Calu3 (cell line): ENCODE measurements at places on chromosomes 3 and 15. TPM values are rescaled to one million over a fixed set of nuclear protein-coding genes. Genes with fewer than 3 reads are reported as not detected.
A peak's percentile ranks its signal among the peaks of the same experiment; 100 is the strongest.

Gene SI
- not detected in 2 replicates for total RNA-seq

Gene VWA5B2
- total RNA-seq: 0.54 and 0.90 TPM in 2 replicates

DNA sequence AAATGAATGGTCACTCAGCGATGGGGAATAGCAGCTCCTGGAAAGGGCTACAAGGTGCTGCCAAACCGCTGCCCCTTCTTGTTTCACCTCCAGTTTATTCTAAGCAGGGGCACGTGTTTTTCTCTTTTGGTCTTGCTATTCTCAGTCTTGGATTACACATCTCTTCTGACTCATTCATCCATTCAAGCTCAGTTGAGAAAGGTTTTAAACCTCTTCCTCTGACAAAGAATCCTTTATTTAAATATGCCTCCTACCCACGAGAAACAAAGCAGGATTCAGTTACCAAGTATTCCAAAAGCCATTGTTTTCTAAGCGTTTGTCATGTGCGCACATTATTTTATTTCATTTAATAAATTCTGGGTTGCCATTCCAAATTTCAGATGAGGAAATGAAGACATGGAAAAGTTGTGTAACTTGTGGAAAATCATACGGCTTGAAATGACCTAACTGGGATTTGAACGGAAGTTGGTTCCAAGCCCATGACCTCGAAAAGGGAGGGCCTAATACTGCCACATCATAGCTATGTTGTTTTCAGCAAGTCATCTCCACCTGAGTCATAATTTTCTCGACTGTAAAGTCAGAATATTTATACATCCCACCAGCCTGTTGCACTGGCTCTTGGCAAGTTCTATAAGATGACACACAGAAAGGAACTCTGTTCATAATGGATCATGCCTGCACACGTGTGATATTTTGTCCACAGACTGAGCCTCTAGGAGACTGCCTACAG, 292.0 kb upstream of the SLCO3A1 start:
- H3K4me3 ChIP-seq: peak overlapping the region; percentile 59
- peaks cover 33% of the 10 kb centered on the region for H3K4me1 ChIP-seq
- DNase-seq: peak; percentile 51
- peak overlapping the region; percentile 98 for H3K27ac ChIP-seq
- H3K36me3 ChIP-seq: peaks cover 8% of the 10 kb centered on the region

DNA sequence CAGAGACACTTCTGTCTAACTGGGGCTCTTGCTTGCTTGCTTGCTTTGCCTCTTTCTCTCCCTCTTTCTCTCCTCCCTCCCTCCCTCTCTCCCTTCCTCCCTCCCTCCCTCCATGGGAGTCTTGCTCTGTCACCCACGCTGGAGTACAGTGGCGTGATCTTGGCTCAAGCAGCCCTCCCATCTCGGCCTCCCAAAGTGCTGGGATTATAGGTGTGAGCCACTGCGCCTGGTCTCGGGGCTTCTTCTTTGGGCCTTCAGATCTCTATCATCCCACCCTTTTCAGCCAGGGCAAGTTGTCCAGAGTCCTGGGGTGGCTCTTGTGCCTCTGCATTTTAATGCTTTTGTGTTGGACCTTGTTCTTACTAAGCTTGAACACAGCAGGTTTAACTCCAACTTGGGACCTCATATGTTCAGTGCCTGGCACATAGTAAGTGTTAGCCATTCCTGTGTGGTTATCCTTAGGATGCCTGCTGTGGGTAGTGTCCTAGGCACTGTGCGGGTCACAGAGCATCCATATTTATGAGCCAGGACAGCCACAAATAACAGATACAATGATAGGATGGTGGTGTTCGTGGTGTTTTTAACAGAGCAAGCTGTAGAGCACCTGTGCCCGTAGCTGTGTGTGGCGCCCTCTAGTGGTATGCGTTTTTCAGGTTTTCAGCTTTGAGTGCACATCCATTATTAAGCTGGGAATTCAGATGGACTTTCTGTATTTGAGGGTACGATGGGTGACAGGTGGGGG, 75.1 kb downstream of the CCK start:
- H3K4me1 ChIP-seq: peaks cover 40% of the 10 kb centered on the region
- DNase-seq: peak; percentile 85
- no peaks in the 10 kb centered on the region for H3K27me3 ChIP-seq
- H3K27ac ChIP-seq: peak overlapping the region; percentile 36
- H3K4me3 ChIP-seq: no peak overlapping the region

DNA sequence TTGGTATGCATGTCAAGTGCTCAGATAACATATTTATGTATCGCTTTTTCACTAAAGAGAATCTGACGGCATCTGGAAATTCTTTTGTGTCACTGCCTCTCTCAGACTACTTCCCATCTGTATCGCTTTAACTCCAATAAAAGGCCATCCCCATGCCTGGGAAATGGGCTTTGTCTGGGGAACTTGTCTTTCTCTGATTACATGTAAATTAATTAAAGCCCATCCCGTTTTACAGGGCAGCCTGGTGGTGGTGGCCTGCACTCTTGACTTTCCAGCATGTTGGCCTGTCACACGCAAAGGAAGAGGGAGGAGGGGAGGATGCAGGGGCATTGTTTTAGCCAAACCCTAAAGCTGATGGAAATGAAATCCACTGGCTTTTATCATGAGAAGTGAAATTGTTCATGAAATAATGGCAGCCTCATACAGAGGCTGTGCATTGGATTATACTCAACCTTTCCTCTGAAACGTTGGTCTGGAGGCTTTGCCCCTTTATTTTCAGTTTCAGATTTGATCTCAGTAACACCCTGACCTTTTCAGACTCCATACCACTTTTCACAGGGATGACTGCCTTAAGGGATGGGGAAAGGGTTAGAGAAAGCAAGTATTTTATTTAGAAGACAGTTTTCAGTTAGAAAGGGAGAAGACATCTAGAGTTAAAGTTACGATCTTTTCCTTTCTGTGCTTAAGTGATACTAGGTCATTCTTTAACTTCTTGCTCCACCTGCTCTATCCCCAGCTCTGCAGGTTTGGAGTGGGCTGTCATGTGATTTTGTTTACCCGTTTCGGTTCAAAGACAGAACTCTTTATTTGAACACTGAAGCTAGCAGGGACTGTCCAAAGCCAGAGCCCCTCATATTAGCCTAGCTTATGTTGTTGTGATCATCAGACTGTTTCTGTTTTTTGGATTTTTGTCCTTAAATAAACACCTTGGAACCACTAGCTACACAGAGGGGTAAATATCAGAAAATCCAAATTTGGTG, 94.6 kb upstream of the CTDSPL start:
- H3K27me3 ChIP-seq: peaks cover 58% of the 10 kb centered on the region
- no peak overlapping the region for H3K4me3 ChIP-seq
- DNase-seq: no peak
- no peaks in the 10 kb centered on the region for H3K36me3 ChIP-seq
- H3K27ac ChIP-seq: no peak overlapping the region

GRCh38 chr15:68783226-68784058, 37.3 kb downstream of the ANP32A start:
- no peaks in the 10 kb centered on the region for H3K4me1 ChIP-seq
- no peak overlapping the region for H3K4me3 ChIP-seq

- no peaks in the 10 kb centered on the region for H3K4me1 ChIP-seq
- no peak overlapping the region for H3K27ac ChIP-seq
- DNase-seq: no peak
- no peak overlapping the region for H3K4me3 ChIP-seq
Observed at GRCh38 chr3:134294302-134295280, 43.9 kb upstream of the RYK start.

DNA sequence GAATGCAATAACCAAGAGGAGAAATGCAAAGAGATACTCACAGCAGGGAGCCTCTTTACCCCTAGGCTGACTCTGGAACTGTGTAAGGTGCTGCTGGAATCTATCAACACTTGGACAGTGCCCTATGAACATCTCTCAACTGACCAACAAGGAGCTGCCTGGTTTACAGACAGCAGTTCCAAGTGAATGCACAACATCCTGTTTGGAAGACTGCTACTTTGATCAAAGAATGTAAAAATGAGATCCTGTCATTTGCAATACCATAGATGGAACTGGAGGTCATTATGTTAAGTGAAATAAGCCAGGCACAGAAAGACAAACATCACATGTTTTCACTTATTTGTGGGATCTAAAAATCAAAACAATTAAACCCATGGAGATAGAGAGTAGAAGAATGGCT, 136.3 kb downstream of the IMPG2 start:
- H3K36me3 ChIP-seq: peaks cover 5% of the 10 kb centered on the region
- no peak overlapping the region for H3K4me3 ChIP-seq
- DNase-seq: no peak
- no peaks in the 10 kb centered on the region for H3K27me3 ChIP-seq
- peaks cover 24% of the 10 kb centered on the region for H3K4me1 ChIP-seq

DNA sequence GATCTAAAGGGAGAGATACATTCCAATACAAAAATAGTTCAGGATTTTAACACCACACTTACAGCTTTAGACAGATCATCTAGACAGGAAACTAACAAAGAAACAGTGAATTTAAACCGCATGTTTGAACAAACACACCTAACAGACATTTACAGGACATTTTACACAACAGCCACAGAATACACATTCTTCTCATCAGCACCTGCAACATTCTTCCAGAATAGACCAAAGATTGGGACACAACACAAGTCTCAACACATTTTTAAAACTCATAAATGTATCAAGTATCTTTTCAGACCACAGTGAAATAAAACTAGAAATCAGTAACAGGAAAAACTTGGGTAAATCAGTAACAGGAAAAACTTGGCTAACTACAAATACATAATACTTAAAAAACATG, 256.3 kb downstream of the MCTP2 start:
- no peak overlapping the region for H3K27ac ChIP-seq
- H3K36me3 ChIP-seq: no peaks in the 10 kb centered on the region
- no peaks in the 10 kb centered on the region for H3K27me3 ChIP-seq
- H3K4me1 ChIP-seq: peaks cover 10% of the 10 kb centered on the region
- DNase-seq: no peak

DNA sequence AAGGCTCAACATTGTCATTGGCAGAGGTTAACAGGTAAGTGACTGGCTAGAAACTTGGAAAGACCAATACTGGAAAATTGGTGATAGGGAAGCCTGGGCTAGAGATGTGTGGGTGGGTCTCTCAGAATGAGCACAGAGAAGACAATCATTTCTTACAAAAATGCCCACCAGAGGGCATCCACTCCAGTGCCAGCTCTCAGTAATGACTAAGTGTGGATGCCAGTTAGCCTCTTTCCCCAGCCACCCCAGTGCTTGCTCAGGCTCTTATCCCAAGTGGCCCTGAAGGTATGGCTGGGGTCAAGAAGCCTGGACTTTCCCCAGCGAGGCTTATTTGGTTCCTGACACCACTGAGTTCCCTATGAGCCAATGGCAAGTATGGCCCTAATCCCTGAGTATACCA, 115.9 kb upstream of the ST8SIA2 start:
- no peaks in the 10 kb centered on the region for H3K4me1 ChIP-seq
- no peaks in the 10 kb centered on the region for H3K36me3 ChIP-seq
- peak; percentile 38 for DNase-seq
- peaks cover 40% of the 10 kb centered on the region for H3K27me3 ChIP-seq

DNA sequence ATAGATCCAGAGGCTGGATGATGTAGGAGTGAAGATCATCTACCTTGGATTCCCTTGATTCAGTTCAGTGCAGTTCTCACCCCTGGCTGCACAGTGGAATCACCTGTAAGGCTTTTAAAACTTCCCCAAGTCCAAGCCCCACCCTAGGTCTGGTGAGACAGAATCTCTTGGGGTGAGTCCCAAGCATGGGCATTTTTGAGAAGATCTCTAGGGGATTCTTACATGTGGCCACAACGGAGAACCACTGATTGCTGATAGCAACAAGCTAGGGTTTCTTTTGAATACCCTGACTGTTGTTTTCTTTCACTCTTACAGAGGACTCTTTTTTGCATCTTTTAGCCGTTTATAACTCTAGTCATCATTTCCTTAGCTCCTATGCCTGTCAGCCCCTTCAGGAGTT, 204.9 kb upstream of the RASGRP1 start:
- peaks cover 21% of the 10 kb centered on the region for H3K27me3 ChIP-seq
- no peaks in the 10 kb centered on the region for H3K36me3 ChIP-seq
- no peaks in the 10 kb centered on the region for H3K4me1 ChIP-seq
- H3K27ac ChIP-seq: no peak overlapping the region

- no peaks in the 10 kb centered on the region for H3K27me3 ChIP-seq
- peaks cover 18% of the 10 kb centered on the region for H3K4me1 ChIP-seq
- H3K27ac ChIP-seq: peak within 1 kb of the TSS; percentile 68
- peak within 1 kb of the TSS; percentile 90 for H3K4me3 ChIP-seq
- peak; percentile 96 for DNase-seq
- H3K36me3 ChIP-seq: peaks cover 19% of the 10 kb centered on the region
Observed at GRCh38 chr3:48898383-48899234, at the start of gene SLC25A20. Gene SLC25A20 (minus strand): TSS chr3:48898882. CDS start chr3:48898794, 88 bp downstream.

GRCh38 chr3:15495461-15496340, 25.8 kb downstream of the COLQ start:
- H3K27me3 ChIP-seq: peaks cover 30% of the 10 kb centered on the region
- no peak overlapping the region for H3K4me3 ChIP-seq
- H3K4me1 ChIP-seq: no peaks in the 10 kb centered on the region
- no peak for DNase-seq
- no peaks in the 10 kb centered on the region for H3K36me3 ChIP-seq

DNA sequence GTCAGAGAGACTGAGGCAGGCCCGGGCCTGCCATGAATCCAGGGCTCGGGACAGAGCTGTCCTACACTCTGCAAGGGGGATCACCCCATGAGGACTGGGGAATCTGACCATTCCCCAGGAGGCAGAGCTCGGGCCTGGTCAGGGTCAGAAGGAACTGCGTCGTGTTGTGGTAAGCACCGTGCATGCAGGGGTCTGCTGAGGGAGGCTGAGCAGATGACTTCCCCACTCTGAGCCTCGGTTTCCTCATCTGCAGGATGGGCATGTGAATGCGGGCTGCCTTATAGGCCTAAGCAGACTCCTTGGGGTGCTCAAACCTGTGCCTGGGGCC, 61.6 kb upstream of the IQSEC1 start:
- no peaks in the 10 kb centered on the region for H3K4me1 ChIP-seq
- no peak for DNase-seq
- no peak overlapping the region for H3K27ac ChIP-seq

- DNase-seq: no peak
- H3K4me1 ChIP-seq: no peaks in the 10 kb centered on the region
- H3K36me3 ChIP-seq: no peaks in the 10 kb centered on the region
- H3K4me3 ChIP-seq: no peak overlapping the region
- peaks cover 56% of the 10 kb centered on the region for H3K27me3 ChIP-seq
Observed at GRCh38 chr15:61115679-61116078, 113.4 kb downstream of the RORA start.

- no peak overlapping the region for H3K27ac ChIP-seq
- no peaks in the 10 kb centered on the region for H3K36me3 ChIP-seq
- no peak for DNase-seq
Observed at GRCh38 chr3:41522612-41523011, 323.3 kb downstream of the CTNNB1 start.

DNA sequence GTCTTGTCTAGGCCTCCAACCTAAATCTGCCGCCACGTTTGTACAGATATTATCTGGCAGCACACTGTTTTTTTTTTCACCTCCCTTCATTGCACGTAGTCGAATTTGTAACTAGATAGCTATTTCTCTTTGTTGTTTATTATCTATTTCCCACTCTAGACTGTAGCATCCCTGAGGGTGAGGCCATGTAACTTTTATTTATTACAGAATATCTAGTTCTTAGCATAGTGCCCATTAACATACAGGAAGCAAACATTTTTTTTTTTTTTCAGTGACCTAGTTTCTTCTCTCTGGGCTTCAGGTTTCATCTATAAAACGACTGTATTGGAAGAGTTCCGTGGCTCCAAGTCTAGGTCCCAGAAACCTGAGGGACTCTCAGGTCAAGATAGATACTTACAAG, 354.3 kb downstream of the FGF12 start:
- H3K36me3 ChIP-seq: no peaks in the 10 kb centered on the region
- no peaks in the 10 kb centered on the region for H3K27me3 ChIP-seq
- no peak overlapping the region for H3K4me3 ChIP-seq
- H3K27ac ChIP-seq: no peak overlapping the region
